ENCODE measurements at places on chromosomes 7 and 10.

GRCh38 chr10:70575874-70576802, 26.4 kb downstream of the PRF1 start:
- peak; percentile 77 for DNase-seq

DNA sequence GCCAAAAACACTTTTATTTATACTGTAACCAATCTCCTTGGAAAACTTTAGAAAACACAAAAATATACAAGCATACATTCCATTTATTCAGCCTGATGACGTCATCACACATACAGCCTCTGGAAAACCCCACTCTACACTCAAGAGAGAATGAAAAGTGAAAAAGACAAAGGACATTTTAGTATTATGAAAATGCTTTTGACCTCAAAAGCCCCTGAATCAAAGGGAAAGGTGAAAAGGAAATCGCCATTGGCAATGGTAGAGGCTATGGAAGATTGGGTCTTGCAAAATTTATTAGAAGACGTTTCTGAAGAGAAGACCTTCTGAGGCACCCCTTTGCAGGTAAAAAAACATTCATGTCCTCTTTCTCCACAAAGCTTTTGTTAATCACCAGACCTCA, 82.9 kb upstream of the STRIP2 start:
- DNase-seq = no peak

- DNase-seq = peak; percentile 53
Measured at GRCh38 chr10:13347043-13347499, 1.0 kb downstream of the SEPHS1 start.

DNA sequence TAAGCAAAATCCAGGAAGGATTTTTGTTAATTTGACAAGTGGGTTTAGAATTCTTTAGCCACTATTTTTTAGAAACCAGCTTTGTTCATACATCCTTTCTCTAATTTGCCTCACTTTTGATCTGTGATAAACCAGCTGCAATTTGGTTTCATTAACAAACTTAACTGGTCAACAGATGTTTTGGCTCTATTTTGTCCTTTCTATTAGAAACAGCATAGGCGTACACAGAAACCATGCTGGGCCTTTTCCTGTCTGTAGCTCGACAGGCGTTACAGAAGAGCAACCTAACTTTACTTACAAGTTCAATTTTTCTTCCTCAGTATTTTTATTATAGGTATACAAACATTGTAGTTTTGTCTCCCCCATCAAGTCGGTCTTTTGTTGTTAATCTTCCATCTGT, 28.2 kb downstream of the KAT6B start:
- no peak for DNase-seq

GRCh38 chr7:90988516-90988915, 275.7 kb upstream of the FZD1 start:
- DNase-seq = no peak

DNA sequence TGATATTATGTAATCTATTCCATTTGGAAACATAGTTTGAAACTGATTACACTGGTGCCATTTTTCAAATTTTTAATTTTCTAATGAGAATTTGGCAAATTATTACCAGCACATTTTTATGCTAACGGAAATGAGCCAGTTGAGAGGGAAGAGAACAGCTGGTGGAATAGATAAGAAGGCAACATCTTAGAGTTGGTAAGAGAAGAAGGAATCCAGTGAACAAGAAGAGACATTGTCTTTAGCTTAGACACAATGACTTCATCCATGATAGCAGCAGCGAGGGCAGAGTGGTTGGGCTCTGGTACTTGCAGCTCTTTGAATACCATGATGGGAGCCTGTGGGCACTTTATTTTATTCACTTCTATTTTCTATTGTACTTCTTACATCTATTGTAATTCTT, 89.6 kb downstream of the CHRM2 start:
- no peak for DNase-seq

- DNase-seq = no peak
Measured at GRCh38 chr7:26156451-26157420, 4.7 kb downstream of the NFE2L3 start.

- DNase-seq = no peak
Measured at GRCh38 chr10:29623797-29624196, 11.0 kb downstream of the SVIL start.

DNA sequence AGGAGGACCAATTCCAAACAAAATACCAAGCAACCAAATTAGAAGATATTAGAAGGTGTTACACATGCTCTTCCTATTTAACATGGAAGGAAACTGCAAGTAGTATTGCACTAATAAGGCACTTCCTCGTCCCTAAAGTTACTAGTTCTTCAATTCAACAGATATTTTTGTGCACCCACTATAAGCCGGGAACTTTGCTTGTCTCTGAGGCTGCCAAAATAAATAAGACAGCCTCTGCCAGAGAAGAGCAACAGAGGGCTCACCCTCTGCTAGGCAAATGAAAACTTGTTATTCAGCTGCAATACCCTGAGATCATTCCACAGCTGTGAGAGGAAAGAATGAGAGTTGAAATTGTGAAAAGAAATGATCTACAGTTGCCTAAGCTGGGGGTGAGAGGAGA, 37.4 kb upstream of the GSAP start:
- no peak for DNase-seq

DNA sequence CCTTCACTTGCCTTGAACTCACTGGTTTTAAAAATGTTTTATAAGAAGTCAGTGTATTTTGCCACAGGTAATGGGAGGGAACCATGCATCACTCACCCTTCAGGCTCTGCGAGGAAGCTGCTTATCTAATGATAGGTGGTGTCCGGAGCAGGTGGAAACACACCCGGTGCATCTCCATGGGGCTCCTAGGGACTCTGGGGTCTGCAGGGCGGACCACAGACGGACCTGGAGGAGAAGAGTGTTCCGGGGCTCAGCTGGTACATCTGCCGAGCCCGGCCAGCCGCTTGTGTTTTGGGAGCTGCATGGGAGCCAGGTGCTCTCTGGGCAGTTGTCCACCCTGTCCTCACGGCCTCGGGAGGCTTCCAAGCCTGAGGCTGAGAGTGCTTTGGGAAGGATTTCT, 7.3 kb downstream of the LRRC27 start:
- no peak for DNase-seq

DNA sequence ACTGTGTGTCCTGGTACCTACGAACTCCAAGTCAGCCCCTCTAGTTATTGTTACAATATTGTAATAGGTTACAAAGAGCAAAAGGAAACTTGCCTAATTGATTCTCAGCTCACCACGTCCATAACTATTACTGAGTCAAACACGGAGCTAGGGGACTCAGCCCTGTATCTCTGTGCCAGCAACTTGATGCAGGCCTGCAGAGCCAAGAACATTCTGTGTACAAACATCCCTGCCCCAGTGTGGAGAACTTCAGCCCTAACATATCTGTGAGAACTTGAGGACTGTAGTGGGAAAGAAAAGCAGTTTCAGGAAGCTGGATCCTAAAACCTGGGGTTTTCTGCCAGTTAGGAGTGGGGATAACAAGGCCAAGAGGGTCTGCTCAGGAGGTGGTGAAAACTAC, 114.9 kb upstream of the PRSS58 start:
- DNase-seq = no peak

GRCh38 chr7:41148521-41148951, 554.4 kb downstream of the INHBA start:
- DNase-seq = no peak

GRCh38 chr7:91566402-91566732, 302.1 kb downstream of the FZD1 start:
- no peak for DNase-seq

DNA sequence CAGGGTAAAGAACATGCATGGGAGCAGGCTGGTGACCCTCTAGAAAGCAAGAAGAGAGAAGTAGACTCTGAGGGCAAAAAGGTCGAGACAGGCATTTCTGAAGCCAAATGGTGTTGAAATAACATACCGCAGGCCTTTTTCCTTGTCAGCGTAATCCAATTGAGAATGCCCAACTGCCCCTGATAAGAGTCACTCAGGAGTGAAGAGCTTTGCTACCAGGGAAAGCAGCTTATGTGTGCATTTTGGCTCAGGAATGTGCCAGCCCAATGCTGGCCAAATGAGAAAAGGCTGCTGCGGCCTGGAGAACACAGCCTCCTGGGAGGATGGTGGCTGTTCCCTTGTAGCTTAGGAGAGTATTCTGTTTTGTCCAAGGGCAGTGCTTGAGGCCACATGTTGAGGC, 61.4 kb upstream of the NFKB2 start:
- DNase-seq = peak; percentile 61

DNA sequence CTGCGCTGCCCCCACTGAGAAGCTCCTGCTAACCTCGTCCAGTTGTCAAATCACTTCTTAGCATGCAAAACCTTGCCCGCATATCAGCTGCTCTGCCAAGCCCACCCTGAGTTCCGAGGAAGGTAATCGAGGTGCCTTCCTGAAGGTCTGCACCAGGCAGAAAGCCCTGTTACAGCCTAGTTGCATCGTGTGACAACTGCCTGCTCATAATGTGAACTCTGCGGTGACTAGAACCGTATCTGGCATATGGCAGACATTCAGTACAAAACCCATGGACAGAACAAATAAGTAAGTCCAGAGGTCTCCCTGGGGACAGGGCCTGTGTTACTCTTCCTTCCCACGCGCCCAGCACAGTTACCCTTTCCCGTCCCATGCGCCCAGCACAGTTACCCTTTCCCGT, 394.3 kb downstream of the DNAJB6 start:
- no peak for DNase-seq

- DNase-seq = no peak
Measured at GRCh38 chr7:55494951-55495350, 77.4 kb downstream of the VOPP1 start.

DNA sequence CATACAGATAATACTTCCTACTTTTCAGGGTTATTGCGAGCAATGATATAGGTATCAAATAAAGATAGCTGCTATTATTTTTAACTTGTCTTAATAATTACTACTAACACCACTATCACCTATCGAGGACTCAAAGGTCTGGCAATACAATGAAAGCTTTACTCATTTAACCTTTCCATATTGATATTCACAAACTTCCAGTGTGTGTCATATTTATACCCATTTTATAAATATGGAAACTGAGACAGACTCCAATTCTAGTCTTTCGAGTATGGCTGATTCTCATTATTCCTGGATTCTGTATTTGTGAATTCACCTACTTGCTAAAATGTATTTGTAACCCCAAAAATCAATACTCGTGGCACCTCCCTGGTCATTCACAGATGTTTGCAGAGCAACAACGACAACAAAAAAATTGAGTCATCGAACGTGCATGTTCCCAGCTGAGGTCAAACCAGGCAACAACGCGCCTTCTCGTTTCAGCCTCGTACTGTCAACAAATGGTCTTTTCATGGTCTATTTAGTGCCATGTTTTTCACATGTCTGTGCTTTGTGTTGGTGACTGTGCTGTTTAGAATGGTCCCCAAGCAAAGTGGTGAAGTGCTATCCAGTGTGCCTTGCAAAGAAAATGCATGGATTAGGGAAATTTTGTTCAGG, 51.7 kb downstream of the SMURF1 start:
- DNase-seq = no peak

Measured in lower lobe of right lung (tissue), 2 donors.